Stimulated activated CD4-positive, alpha-beta T cell treated with anti-CD3 and anti-CD28 coated beads, Interleukin-1b, Interleukin-23, amount 100 ng/mL, for 48 hours (primary cell): ENCODE measurements at places on chromosomes 4 and X.

- no peak for DNase-seq
Measured at GRCh38 chr4:169154121-169154520, 116.6 kb downstream of the SH3RF1 start.

DNA sequence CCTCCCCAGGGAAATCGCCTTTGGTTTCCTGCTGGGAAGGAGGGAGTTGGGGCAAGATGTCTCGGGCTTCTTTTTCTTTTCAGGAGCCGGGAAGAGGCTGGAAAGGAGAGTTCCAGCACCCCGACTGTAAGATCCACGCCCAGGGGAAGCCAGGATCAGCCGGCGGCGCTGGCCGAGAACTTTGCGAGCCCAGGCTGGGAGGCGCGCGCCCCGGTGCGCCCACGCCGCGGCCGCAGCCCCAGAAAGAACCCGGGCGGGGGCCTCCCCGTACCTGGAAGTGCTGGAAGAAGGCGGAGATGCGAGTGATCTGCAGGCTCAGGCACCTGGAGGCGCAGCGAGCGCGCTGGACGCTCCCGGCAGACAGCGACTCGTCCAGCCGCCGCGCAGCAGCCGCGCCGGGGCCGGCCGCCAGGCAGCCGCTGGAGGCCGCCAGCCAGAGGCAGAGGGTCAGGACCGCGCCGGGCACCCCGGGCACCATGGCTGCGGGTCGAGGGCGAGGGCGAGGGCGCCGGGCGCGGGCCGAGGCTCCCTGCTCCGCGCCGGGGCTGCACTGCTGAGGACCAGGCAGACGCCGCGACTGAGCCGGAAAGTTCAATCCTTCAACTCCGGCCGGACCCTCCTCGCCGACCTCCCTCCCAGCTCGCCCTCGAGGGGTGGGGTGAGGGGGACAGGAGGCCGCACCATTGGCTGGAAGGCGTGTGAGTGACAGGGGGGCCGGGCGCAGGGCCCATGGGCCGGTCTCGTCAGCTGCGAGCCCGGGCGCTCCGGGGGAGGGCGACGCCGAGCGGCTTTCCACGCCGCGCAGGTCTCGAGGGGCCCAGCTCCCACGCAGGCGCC, at the start of gene ANOS1:
ANOS1 (minus strand) TSS at position 579 of the 837 bp plus-strand sequence; CDS start at position 478, 101 bp downstream.
- DNase-seq = no peak

- DNase-seq = no peak
Measured at GRCh38 chrX:150880808-150881165, 17.7 kb downstream of the CD99L2 start.

DNA sequence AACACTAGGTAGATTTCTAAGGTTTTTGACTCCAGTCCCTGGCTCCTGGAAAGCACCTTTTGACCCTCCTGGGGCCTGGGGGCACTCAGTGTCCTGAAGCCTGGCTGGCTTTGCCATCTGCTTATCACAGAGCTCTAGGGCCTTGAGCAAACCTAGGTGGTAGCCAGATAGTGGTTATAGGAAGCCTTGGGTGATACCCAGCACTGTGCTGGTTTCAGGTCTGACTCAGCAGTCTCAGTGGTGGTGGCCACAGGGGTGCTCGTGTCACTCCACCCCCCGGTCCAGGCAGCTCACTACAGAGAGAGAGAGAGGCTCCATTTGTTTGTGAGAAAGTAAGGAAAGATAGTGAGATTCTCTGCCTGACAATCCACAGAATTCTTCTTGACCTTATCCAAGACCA, 195.8 kb upstream of the ZFP42 start:
- no peak for DNase-seq

GRCh38 chr4:92189146-92189545, 114.6 kb upstream of the GRID2 start:
- DNase-seq = no peak

- DNase-seq = no peak
Measured at GRCh38 chr4:54367059-54367458, 138.0 kb downstream of the PDGFRA start.
